Stimulated activated CD8-positive, alpha-beta memory T cell treated with anti-CD3 and anti-CD28 coated beads, Interleukin-7, amount 100 ng/mL, for 1 hour (primary cell): ENCODE measurements at places on chromosomes 16 and 17.

DNA sequence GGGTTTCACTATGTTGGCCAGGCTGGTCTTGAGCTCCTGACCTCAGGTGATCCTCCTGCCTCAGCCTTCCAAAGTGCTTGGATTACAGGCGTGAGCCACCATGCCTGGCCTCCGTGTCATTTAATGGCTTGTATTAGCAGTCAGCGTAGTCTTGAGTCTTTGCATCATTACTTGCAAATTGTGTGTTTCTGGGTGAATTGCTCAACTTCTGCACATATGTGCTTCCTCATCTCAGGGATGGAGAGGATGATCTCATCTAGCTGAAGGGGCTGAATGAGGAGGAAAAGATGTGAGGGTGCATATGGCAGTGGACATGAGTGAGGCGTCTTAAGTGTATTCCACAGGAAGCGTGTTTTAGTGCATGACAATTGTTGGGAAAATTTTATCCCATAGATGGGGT lies 155.8 kb downstream of the SNX29 start:
- no peak for DNase-seq

DNA sequence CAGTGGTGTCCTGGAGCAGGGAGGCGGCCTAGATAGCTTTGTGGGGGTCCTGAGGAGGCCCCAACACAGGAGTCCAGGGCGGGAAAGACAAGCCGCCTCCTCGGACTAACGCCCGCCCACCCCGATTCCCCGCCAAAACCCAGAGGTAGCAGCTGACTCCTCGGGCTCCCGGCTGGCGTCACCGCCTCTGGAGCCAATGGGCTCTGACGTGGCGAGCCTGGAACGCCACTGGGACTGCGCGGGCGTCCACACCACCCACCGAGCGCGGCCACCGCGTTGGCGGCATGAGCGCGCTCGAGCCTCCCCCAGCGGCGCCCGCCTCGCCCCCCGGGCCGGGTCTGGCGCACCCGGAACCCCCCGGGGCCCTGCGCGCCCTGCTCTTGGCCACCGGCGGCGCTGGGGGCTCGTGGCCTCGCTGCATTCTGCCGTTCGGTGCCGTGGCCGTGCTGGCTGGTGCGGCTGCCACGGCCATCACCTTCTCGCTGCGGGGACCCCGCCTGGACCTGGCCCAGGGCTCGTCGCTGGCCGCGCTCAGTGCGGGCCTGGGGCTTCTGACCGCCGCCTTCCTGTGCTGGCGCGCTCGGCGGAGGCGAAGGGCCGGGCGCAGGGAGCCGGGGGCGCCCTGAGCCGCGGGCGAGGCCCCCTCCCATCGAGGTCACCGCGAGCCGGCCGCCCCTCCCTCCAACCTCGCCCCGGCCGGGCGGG lies 3.4 kb upstream of the NTN3 start:
- no peak for DNase-seq

DNA sequence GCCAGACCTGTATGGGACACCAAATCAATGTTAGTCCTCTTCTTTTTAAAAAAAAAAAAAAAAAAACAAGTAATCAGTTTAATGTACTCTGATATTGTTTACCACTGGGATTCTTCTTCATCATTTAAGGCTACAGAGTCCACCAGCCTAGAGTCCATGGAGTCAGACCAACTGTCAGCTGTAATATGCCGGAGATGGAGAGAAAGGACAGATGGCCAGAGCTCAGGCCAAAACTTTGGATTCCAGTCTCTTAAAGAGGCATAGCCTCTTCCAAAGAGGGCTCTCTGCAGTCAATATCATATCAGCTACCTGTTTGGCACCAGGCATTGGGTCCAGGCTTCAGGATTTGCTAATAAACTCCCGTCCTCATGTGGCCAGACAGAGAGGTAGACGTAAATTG lies 469.6 kb upstream of the HSBP1 start:
- no peak for DNase-seq

GRCh38 chr17:29273924-29274323 lies 20.0 kb downstream of the NUFIP2 start:
- DNase-seq = no peak

DNA sequence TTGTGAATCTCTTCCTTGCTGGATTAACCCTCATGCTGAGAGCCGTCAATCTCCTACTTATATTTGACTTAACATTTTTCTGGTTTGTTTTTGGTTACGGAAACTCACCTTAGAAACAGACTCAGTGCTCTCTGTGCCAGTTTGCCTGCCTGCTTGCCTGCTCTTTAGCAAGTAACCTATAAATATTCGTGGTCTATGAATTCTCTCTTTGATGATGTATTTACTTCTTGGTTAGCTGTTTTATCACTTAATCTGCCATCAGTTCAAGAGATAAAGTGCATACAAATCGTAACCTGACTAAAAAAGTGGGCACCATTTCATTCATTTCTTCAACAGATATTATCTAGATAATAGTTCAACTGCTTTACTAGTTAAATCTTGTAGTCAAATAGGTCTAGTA lies 26.7 kb downstream of the CYB5B start:
- DNase-seq = no peak

DNA sequence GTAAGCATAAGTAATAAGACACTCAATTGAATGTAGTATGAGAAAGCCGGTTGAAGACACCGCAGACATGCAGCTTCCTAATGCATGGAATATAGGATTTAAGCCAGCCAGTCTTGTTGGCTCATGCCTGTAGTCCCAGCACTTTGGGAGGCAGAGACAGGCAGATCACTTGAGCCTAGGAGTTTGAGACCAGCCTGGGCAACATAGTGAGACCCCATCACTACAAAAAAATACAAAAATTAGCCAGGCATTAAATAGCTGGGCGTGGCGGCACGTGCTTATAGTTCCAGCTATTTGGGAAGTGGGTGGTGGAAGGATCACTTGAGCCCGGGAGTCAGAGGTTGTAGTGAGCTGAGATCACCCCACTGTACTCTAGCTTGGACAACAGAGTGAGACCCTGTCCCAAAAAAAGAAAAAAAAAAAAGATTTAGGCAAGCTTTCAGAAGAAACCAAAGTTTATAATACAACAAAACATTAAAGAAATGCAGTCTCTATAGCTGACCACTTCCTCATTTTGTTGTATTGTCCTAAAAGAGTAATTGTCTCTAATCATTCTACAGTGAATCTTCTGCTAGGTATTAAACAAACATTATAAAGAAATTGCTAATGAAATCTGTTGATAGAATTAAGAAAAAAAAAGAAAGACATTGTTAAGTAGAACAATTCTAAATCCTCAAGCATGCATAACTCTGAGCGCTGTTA lies 68.6 kb upstream of the KIFC3 start:
- no peak for DNase-seq
